Right hindlimb (tissue), 1 donor: ENCODE measurements at places on chromosomes 6 and 20.

GRCh38 chr6:61586934-61587537 lies 699.0 kb downstream of the KHDRBS2 start:
- no peak for DNase-seq

DNA sequence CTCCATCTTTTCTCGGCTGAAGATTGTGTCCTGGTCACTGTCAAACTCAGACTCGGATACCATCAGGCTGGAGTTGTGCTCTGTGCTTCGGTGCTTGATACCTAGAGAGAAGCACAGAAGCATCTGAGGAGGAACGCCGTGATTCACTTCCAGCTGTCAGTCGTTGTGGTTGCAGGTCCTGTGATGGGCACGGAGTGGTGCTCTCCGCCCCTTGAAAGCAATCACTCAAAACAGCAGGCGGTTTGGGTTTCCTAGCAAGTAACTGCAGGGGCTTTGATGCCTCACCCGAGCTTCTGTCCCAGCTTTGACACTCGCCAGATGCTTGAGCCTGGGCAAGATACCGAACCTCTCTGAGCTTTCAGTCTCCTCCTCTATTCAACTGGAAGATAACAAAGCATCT lies 52.5 kb downstream of the ALDH5A1 start:
- no peak for DNase-seq

DNA sequence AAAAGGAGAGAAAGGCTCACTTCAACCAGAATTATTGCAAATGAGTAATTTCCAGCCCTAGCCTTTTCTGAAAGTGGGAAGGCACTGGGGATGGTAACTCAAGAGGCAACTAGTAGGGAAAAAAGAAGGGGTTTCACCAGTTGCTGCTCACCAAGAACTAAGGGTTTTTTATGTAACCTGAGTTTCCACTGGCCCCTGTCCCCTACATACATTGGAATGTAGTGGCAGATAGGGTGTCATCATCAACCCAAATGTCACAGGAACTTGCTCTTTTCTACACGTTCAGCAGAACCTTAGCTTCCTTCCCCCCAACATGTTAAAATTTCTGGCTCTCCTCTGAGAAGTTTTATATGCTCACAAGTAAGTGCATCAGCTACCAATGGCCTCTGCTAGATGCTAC lies 38.2 kb upstream of the PKHD1 start:
- DNase-seq: no peak

GRCh38 chr6:145783796-145784195 lies 30.8 kb downstream of the FBXO30 start:
- DNase-seq: no peak

GRCh38 chr6:131681585-131681984 lies 19.6 kb downstream of the OR2A4 start:
- DNase-seq: no peak

GRCh38 chr6:82467338-82467737 lies 103.7 kb downstream of the TPBG start:
- DNase-seq: no peak

DNA sequence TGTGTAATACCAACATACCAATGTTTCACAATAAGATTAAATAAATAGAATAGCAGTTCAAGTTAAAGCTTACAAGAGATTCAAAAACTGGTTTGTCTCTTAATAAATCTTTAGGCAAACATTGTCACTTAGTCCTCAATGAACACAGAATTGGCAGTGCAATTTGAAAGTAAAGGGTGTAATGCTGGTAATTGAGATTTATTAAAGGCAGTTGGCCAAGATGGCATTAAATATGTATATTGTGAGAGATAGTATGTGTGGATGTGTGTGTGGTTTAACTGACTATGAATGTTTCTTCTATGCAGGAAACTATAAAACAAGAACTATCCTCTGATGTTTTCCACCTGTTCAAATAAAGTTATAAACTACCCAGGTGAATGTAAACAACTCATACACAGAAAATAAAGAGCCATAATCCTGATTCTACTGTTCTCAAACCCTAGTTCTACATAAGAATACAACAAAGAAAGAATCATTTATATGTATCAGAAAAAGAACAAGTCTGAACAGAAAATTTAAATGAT lies 267.9 kb upstream of the PTCHD4 start:
- DNase-seq: no peak

- no peak for DNase-seq
Observed at GRCh38 chr6:43856005-43856765, 86.2 kb downstream of the VEGFA start.

- no peak for DNase-seq
Observed at GRCh38 chr6:145829950-145830349, 15.4 kb upstream of the FBXO30 start.

DNA sequence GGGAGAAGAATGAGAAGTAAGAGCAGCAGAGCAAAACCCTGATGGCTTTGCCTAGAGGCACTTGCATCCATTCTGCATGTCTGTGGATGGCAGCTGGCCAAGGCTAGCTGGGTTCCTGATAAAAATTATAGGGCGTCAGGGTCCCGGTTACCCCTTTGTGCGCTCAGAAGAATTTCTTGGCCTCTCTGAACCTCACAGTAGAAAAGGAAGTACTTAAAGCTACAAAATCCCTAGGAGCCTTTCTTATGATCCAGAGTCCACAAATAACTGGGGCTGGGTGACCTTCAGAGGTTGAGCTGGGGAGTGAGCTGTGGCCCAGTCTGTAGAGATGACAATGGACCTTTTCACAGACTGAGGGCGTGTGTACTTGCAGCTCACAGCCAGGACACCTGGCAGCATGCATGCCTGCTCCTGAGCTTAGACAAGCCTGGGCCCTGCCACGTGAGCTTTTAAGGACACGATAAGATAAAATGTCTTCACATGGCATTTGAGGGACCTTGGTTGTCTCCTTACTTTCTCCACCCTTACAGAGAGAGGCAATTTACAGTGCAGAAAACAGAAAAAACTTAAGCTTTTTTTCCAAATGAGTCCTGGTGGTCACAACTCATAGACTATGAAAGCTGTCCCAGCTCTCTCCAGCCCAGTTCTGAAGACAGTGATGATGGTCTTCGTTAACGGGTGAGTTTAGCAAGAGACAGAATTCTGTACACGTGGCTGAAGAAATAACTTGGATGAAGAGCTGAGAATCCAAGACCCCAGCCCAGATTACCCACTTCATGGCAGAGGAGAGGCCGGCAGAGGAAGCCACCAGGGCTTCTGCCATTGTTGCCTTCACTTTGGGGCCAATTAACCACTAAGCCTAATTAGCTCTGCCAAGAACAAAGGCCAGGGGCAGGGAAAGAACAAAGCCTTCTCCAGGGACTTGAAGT lies 50.3 kb downstream of the FOXA2 start:
- no peak for DNase-seq

DNA sequence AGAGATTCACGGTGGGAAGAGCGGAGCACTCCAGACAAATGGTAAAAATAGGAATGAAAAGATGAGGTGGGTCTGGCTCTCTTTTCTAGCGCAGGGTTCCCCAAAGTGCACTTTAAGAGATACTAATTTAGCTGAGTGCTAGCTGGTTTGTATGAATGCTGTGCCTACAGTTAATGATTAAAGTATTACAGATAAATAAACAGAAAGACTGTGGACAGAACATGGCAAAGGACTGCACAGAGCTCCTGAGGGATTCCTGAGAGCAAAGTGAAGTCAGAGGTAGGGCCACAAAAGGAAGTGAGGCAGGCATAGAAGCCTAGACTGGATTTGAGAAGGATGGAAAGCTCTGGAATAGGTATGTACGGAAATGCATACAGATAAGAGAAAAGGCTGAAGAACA lies 114.5 kb downstream of the INSM1 start:
- DNase-seq: no peak

GRCh38 chr6:110039981-110040383 lies 61.9 kb downstream of the GPR6 start:
- no peak for DNase-seq

DNA sequence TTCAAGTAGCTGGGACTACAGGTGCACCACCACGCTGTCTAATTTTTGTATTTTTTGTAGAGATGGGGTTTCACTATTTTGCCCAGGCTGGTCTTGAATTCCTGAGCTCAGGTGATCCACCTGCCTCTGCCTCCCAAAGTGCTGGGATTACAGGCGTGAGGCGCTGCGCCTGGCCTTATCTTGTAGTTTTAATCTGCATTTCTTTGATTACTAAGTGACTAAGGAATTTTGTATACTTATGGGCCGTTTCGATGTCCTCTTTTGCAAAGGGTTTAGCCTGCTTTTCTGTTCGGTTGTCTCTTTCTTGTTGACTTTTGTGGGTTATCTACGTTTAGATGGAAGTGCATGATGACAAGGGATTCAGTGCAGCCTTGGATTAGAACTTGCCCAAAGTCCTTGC lies 500.6 kb downstream of the QKI start:
- no peak for DNase-seq

DNA sequence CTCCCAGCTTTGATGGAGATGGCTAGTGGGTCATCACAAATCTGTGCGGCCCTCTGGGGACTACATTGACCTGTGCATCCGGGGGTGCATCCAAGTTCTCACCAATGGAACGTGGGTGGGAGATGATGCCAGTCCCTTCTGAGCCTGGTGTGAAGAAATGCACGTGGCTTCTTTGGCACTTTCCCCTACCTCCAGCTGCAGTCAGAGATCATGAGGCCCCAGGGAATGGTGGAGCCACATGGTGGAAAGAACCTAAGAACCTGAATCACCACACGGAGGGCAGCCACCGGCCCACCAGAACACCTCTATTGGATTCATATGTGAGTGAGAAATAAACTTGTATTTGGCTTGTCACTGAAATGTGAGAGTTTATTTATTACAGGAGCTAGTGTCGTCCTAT lies 9.9 kb upstream of the CDKN1A start:
- no peak for DNase-seq

DNA sequence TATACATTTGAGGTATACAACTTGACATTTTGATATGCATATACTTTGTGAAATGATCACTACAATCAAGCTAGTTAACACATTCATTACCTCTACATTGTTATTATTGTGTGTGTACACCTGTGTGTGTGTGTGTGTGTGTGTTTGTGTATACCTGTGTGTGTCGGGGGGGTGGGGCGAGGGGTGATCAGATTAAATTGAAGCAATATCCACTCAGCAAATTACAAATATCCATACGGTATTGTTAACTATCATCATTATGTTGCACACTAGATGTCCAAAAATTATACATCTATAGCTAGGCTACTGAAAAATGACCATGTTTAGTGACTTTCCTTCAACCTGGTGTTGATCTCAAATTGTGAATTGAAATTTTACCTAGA lies 1.8 kb downstream of the RHAG start:
- no peak for DNase-seq

DNA sequence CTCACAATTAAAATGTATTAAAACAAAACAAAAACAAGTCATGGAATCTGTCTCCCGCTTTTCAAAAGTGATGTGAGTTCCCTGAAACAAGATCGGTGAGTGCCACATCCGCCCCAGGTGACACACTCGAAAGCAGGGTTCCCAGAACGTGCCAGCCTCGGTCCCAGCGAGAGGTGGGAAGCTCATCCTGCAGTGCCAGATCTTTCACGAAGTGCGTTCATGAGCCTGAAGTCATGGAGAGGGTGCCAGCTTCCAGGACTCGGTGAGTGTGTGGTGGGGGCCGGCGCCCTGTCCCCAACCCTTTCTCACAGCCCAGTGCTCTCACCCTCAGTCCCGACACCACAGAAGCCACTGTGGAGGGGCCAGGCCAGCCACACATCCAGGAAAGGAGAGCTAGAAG lies 127.4 kb downstream of the WDR27 start:
- no peak for DNase-seq

- no peak for DNase-seq
Observed at GRCh38 chr6:17099401-17100059, 2.3 kb upstream of the STMND1 start.

DNA sequence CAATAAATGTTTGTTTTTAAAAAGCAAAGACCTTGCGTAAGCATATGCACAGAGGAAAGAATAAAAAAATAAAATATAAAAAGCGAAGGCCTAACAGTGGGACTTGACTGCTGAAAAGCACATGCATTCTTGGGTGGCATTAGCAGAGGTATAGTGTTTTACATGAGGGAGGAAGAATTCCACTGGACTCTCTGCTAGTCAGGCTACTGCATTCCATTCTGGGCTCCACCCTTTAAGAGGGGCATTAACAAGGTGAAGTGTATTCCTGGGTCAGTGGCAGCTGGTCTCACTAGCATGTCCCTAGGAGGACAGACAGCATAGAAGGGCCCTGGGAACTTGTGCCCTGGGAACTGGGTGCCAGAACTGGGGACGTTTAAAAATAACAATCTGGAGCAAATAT lies 134.1 kb downstream of the SOBP start:
- DNase-seq: no peak
